Renal cortex interstitium (tissue), 15 donors: ENCODE measurements at places on chromosomes 2 and 18. TPM values are rescaled to one million over a fixed set of nuclear protein-coding genes. Genes with fewer than 3 reads are reported as not detected.

DNA sequence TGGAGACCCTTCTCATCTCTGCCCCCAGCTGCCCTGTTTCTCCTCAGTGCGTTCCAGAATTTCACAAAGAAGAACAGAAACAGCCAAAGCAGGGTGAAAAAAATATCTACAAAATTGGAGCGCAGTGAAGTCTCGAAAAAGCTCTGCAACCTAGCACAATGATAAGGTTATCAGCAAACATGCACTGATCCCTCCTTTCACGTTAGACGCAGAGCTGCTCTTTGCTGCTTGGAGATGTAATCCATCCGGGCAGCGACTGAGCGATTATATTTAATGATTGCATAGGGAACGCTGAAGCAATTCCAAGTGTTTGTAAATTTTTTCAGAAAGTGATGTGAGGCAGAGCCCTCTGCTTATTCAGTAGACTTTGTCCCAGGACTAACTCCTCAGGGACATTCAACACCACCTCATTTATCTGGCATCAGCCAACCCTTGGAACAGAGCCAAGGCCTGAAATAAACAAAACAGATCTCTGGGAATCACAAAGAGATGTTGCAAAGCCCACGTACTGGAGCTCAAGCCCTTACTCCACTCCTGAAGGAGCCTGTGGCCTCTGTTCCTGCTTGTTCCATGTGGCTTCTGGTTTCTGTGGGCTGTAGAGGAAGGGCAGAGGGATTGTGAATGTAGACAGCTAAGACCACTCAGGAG, 172.6 kb upstream of the BCL2L11 start:
- DNase-seq = no peak

DNA sequence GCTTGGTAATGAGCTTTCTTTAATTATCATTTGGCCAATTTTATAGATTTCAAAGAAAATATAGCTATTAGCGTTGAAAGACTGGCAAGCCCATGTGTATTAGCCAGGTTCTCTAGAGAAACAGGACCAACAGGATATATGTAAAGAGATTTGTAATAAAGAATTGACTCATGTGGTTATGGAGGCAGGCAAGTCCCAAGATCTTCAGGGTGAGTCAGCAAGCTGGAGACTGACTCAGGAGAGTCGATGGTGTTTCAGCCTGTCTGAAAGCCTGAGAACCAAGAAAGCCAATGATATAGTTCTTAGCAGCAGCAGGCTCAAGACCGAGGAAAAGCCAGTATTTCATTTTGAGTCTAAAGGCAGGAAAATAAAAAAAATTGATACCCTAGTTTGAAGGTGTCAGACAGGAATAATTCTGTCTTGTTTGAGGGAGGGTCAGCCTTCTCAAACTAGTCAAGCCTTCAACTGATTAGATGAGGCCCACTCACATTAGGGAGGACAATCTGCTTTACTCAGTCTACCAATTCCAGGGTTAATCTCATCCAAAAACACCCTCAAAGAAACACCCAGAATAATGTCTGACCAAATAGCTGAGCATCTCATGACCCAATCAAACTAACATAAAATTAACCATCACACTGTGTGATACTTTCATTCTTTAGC, 78.3 kb upstream of the CRIM1 start:
- no peak for DNase-seq

- no peak for DNase-seq
These were observed 17.4 kb upstream of the HAAO start for GRCh38 chr2:42809819-42810120.

DNA sequence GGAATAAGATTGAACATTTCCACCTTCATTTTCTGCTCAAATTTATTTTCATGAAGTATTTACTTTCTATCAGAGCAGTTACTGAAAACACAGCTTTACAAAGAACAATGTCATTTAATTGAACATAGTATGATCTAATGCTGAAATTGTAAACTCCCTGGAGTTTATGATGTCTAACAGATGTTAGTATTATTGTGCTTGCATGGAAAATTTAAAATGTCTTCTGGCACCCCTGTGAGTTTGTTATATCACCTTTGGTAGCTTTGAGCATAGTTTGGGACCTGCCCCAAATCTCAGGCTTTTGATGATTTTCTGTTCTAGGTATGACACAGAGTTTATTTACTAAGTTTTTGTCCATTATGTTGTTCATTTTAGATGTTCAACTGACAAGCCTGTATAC, 28.1 kb downstream of the FAM171B start:
- no peak for DNase-seq

DNA sequence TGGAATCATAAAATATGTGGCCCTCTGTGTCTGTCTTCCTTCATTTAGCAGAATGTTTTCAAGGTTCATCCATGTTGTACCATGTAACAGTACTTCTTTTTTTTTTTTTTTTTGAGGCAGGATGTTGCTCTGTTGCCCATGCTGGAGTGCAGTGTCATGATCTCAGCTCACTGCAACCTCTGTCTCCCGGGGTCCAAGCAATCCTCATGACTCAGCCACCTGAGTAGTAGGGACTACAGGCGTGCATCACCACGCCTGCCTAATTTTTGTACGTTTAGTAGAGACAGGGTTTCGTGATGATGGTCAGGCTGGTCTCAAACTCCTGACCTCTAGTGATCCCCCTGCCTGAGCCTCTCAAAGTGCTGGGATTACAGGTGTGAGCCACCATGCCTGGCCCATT, 31.2 kb downstream of the RAB1A start:
- DNase-seq = no peak

DNA sequence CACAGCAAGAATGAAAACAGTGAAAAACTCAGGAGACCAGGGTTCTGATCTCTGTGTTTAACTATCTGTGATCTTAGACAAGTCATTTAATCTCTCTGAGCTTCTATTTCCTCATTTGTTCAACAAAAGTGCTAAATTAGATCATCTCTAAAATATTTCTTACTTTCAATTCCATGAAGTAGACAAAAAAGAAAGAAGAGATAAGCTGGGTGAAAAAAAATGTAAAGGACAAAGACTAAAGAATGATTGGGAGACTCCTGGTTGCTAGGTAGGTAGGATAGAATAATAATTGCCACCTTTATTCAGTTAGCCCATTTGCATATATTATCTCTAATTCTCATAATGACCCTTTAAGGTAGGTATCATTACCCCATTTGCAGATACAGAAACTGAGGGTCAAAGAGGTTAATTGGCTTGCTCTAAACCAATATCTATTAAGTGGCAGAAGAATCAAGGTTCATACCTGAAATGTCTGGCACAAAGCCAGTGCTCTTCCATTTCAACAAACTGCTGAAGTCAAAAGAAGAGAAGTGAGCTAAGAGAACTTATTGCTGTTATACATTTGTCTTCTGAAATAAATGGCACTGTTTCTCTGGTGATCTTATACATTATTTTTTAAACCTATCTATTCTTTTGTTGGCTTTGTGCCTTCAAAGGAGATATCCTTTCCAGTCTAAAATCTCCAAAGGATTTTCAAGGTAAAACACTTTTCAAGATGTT, 141.7 kb downstream of the OTX1 start:
- no peak for DNase-seq

DNA sequence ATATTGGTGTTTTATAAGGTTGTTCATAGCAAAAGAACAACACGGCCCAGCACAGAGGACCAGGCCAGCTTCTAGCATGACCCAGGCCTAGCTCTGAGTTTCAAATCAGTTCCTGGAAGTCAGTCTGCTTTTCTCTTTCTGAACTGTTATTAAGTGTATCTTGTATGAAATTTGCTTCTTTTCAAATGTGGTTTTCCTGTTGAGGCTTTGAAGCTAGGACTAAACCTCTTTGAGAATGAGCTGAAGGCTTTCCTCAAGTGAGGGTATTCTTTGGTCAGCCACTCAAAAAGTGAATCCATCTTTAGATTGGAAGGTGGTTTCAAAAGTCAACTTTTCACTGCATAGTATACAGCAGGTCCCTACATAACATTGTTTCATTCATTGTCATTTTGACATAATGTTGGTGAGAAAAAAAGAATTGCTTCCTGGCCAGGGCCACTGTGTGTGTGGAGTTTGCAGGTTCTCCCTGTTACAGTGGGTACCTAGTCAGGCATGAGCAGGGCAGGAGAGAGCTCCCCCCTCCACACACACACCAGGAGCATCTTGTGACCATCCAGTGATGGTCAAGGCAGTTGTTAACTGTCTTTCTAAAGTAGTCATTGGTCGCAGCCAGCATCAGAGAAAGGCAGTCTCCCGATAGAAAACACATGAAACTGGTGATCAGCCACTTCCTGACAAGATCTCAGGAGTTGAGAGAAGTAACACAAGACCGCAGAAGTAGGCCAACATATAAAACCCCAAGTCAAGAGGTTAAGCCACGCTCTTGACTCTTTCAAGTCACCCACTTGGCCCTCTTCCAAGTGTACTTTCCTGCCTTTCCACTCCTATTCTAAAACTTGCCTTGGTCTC, 6.7 kb upstream of the ACAA2 start:
- DNase-seq = no peak

GRCh38 chr2:124145982-124146381, 120.9 kb downstream of the CNTNAP5 start:
- no peak for DNase-seq

GRCh38 chr2:111958901-111959300, 60.5 kb downstream of the MERTK start:
- no peak for DNase-seq

TWIST2 gene
- 4.3 TPM for polyA plus RNA-seq

SERPINB2 gene
- 0.33 TPM for polyA plus RNA-seq

AKAIN1 gene
- not detected for polyA plus RNA-seq

MAP3K19 gene
- polyA plus RNA-seq = 0.42 TPM

TGFA gene
- 21.2 TPM for polyA plus RNA-seq

C2orf80 gene
- polyA plus RNA-seq = 0.32 TPM

DUSP11 gene
- 36.9 TPM for polyA plus RNA-seq

DSG1 gene
- polyA plus RNA-seq = 0.03 TPM

EVA1A gene
- 12.2 TPM for polyA plus RNA-seq
